NCI-H1105 (cell line): ENCODE measurements at places on chromosomes 3 and 15.

DNA sequence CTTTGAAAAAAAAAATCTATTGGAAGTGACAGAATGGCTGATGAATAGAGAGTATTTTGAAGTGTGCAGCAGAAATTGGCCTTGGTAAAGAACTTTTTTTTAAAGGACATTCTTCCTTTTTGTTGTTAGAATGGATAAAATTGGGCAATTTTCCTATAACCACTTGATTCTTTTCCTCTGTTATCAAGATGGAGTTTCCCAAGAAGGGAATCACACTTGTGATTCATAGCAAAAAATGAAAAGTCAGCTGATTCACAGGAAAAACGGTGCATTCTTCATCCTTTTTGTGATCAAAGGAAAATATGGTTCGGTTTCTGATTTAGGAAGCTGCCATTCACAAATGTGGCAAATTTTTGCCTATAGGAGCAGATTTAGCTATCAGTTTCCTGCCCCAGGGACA is 486.8 kb downstream of the GBE1 start:
- no peak for DNase-seq

GRCh38 chr3:34995796-34996430 is 643.4 kb upstream of the ARPP21 start:
- DNase-seq: no peak

DNA sequence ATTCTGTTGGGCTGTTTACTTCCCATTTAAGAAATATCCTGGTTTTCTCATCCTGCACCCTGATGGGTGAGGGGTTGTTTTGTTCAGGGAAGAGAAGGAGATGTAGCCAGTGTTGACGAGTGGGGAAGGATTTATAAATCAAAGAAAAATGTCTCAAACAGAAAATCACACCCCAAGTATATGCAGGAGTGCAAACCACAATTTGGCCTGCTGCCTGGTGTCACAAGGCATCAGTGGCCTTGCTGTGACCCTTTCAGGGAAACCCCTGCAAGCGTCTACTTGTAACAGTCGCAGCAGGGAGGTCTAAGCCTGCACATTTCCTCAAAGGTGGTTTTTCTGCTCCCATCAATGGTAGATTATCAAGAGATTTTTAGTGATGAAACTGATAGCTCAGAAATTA is 132.6 kb upstream of the LRRN1 start:
- DNase-seq: no peak

GRCh38 chr3:140100479-140100878 is 165.5 kb downstream of the CLSTN2 start:
- DNase-seq: no peak

- no peak for DNase-seq
Measured at GRCh38 chr3:64909757-64910467, 222.1 kb upstream of the ADAMTS9 start.

GRCh38 chr3:70982284-70982683 is 601.2 kb downstream of the FOXP1 start:
- no peak for DNase-seq

- DNase-seq: no peak
Measured at GRCh38 chr15:101454365-101454764, 35.1 kb downstream of the PCSK6 start.

DNA sequence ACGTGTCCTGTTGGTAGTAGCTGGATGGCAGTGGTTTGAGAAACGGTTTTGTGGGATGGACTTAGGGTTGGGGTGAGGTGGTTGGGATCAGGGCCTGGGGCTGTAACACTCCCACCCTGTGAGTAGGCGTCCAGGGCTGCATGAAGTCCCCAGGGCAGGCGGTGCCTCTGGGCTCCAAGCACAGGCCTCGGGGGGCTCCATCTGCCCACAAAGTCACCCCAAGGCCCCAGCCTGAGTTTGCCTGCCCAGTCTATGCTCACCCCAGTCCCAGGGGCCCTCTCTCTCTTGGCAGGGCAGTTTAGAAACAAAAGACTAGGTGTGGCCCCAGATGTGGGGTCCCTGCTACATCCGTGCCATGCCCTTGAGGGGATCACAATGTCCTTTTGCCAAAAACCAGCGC is 86.9 kb upstream of the PRR23E start:
- DNase-seq: no peak

DNA sequence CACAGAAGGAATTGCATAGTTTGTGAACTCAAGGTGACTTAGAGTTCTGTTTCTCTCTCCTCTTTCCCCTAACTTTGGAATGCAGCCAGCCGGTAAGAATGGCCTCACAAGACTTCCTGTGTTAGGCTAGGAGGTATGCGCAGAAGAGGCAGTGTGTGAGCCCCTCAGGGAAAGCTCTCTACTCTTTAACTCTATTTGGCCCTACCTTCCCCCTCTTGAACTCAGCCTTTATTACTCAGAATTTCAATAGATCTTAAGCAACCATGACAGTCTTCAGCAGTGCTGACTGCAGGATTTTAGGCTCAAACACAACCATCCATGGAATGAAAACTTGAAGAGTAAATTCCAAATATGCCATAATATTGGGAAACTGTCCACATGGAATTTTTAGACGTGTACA is 209.5 kb downstream of the DTWD1 start:
- DNase-seq: no peak

- DNase-seq: no peak
Measured at GRCh38 chr3:128933922-128934253, 54.5 kb downstream of the ACAD9 start.

DNA sequence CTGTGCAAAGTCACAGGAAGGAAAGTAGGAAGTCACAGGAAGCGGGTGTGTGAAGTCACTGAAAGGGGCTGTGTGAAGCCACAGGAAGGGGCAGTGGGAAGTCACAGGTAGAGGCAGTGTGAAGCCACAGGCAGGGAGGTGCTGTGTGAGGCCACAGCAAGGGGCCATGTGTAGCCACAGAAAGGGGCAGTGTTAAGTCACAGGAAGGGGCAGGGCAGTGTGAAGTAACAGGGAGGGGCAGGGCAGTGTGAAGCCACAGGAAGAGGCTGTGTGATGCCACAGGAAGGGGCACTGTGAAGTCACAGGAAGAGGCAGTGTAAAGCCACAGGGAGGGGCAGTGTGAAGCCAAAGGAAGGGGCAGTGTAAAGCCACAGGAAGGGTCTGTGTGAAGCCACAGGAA is 36.5 kb downstream of the GASK1A start:
- no peak for DNase-seq

GRCh38 chr3:67006460-67006859 is 8.4 kb downstream of the KBTBD8 start:
- DNase-seq: no peak

GRCh38 chr15:85673326-85673725 is 121.4 kb downstream of the KLHL25 start:
- no peak for DNase-seq

DNA sequence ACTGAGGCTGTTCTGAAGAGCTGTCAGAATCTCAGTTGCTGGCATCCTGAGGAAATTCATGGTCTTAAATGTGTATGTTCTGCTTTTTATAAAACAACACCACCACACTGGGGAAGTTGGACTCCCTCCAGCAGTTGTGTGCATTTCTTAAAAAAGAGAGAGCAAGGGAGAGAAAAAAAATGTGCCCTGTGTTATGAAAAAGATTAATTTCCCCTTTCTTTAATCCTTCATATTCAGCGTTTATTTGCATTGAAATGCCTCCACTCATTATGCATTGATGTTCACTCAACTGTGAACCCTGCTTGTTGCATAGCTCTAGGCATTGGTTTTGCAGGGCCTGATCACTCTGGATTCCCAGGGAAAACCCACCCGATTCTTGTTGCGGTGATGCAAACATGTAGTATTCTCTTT is 4.4 kb upstream of the ZNF609 start:
- DNase-seq: no peak

- no peak for DNase-seq
Measured at GRCh38 chr15:41629463-41629862, 30.7 kb upstream of the MGA start.

DNA sequence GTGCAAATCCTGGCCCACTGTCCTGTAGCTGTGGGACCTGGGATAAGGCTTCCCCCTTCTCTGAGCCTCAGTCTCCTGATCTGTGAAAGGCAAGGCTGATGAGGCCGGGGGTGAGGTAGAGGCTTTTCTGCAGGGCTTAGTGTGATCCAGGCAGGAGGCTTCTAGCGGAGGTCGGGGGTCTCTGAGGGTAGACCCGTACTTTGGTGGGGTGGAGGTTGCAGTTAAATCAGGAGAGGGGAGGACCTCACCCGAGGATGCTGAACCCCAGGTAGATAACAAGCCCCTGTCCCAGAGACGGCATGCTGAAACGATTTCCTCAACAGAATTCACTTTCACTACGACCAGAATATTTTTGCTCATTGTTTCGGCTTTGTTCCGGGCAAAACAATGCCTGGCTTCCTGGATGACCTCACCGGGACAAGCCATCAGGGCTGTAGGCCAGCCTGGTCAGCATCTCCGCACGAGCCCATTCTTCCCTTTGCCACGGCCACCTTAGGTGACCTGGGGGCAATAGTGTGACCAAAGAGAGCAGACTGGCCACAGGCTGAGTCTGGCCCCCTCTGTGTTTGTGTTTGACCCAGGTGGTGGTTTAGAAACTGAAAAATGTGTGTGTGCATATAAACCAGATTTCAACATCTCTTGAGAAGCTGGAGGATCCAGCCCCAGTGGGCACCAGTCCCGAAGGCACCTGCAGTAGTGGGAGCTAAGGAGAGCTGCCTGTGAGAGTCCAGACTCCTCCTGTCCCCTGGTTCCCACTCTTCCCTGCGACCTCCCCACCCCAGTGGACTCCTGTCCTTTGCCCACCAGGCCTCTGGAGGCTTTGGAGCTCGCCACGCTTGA is 33.0 kb downstream of the SLC6A6 start:
- no peak for DNase-seq

GRCh38 chr3:76976996-76977395 is 62.9 kb upstream of the ROBO2 start:
- no peak for DNase-seq

DNA sequence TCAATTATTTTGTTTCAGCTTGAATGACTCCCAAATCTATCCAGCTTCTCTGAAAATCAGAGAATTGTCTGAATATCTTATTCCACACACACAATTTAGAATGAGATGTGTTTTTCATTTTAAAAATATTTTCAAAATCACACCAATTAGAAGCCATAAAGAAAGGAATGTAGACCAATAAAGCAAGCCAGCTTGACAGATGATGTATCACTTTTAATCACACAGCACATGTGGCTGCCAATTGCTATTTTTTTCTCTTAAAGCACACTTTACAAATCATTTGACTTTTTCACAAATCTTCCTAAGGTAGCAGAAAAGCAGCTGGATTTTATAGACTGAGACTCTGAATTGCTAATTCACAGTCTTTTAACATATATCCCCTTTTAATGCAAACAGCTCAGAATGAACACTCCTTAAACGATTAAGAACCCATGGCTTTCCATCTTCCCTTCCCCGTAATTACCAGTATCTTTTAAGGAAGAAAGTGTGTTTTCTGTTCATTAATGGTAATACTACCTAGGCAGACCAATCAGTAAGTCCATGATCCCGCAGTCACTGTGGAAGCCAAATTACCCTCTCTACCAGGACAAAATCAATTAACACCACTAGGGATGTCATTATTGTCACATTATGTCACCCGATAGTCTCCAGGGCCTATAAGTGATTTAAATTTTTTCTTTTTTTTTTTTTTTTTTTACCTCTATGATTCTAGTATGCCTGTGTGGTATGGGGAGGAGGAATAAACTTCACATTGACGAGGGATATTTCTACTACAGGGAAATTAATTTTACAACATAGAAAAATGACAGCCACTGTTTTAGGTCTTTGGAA is 250.0 kb upstream of the VEPH1 start:
- no peak for DNase-seq

DNA sequence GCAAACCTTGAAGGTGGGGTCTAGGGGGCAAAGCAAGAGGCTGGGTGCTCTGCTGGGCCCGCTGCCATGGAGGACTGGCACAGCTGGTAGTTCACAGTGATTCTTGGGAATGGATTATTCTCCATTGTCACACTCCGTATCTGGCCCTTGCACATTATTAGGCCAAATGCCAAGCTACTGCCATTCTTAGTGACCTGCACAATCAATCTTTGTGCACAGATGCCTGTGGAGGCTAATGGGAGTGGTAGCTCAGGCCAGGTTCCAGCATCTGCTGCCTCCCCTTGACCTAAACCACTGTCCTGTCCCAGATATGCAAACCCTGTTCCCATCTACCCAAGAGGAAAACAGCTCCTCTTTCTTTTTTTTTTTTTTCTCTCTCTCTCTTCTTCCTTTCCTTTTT is 67.5 kb downstream of the TIPARP start:
- no peak for DNase-seq

DNA sequence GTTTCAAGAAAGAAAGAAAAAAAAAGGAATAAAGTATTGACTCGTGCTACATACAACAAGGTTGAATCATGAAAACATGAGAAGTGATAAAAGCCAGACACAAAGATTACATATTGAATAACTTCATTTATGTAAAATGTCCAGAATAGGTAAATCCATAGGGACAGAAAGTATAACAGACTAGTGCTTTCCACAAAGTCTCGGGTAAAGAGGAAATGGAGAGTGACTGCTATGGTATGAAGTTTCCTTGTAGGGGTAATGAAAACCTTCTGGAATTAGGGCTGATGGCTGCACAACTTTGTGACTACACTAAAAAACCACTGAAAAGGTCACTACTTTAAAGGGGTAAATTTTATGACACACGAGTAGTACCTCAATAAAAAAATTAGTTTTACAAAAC is 13.0 kb downstream of the LRRFIP2 start:
- no peak for DNase-seq

- no peak for DNase-seq
Measured at GRCh38 chr3:147662705-147663104, 253.5 kb downstream of the ZIC1 start.

GRCh38 chr15:23401627-23402026 is 45.4 kb downstream of the GOLGA6L2 start:
- no peak for DNase-seq

GRCh38 chr3:115245438-115245837 is 98.3 kb upstream of the ZBTB20 start:
- DNase-seq: no peak

- DNase-seq: no peak
Measured at GRCh38 chr15:90539789-90540188, 10.1 kb downstream of the CRTC3 start.

- no peak for DNase-seq
Measured at GRCh38 chr3:94303266-94303665, 240.4 kb downstream of the NSUN3 start.

GRCh38 chr3:104669083-104669482 is 697.6 kb upstream of the ALCAM start:
- DNase-seq: no peak

DNA sequence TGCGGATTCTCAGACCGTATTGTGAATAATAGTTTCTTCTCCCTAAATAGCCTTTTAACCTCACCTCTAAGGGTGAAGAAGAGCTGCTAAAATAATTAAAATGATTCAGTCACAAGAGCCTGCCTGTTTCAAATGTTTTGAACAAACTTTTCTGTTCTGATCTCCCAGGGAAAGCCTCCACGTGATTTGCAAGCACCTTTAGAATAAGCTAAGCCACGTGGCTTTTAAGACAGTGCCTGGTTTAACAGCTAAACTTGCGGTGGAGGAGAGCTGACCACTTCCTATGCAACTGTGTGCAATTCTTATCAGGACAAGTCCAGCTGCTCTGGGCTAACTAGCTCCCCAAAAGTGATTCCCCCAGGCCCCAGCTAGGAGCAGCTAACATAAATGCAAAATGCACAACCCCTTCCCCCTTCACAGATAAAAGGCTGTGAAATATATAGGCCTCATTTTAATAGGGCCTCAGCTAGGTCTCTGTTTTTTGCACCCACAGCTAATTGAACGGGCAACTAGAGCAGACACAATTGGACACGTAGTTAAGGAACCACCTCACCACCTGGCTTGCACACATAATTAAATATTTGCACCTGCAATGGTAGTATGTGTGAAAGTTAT is 401.2 kb upstream of the NR2F2 start:
- DNase-seq: no peak
